ENCODE measurements at places on chromosomes 4 and X. TPM values are rescaled to one million over a fixed set of nuclear protein-coding genes. Genes with fewer than 3 reads are reported as not detected.

The PRR32 gene
- not detected for total RNA-seq

The CD40LG gene
- total RNA-seq, result not detected

The CYTL1 gene
- 9.6 TPM for total RNA-seq

The XKRX gene
- total RNA-seq, result not detected

The GPR82 gene
- total RNA-seq, result not detected

The YY2 gene
- 2.0 TPM for total RNA-seq

The TREX2 gene
- total RNA-seq, result 0.36 TPM

The FGF13 gene
- 5.1 TPM for total RNA-seq

The MAGEA9B gene
- not detected for total RNA-seq

The VGLL1 gene
- total RNA-seq, result 1.3 TPM

The IGFBP7 gene
- 930 TPM for total RNA-seq

The TXK gene
- total RNA-seq, result not detected

The AREG gene
- 1.5 TPM for total RNA-seq

The PAGE1 gene
- not detected for total RNA-seq

The TRIM2 gene
- total RNA-seq, result 51.8 TPM

The PRSS12 gene
- 4.1 TPM for total RNA-seq

GRCh38 chr4:123952530-123953274, 556.1 kb downstream of the SPRY1 start:
- peak; percentile 60 for DNase-seq

- no peak for DNase-seq
Measured at GRCh38 chrX:126137899-126138298, 28.2 kb downstream of the DCAF12L2 start.

GRCh38 chr4:183550345-183551093, 45.7 kb downstream of the ING2 start:
- no peak for DNase-seq

DNA sequence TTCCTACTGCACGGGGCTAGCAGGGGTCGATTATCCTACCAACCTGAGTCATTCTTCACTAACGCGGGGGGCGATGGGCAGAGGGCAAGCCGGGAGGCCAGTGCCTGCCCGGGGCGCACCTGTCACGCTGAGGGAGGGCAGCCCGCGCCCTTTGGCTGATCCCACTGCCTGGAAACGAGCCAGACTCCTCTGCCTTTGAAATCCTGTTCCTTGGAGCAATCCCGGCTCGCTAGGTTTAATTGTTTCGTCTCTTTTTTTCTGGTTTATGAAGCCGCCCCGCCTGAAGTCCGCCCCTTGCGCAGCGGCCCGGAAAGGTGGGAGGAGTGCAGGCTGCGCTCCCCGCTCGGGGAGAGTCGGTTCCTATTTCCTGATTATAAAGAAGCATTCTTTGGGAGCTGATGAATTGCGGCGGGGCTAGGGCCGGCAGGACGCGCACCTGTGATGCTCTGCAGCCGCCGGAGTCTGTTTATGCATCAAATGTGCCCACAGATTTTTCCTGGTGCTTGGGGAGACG, 484.2 kb downstream of the BCOR start:
- no peak for DNase-seq

DNA sequence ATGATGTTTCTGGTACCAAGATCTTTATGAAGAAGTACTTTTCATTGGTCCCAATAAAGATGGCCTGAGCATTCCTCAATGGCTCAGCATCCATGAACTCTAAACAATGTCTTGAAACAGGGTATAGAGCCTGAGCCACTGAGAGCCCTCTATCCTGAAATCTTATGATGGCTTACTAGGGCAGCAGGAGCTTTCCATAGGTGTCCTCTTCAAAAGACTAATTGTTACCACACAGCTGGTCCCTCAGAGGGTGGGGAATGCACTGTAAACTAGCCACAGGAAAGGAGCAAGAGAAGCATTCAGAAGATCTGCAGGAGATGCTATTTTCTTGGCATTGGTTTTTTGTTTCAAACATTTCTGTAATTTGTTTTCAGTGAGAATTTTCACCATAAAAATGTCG, 5.6 kb upstream of the BANK1 start:
- no peak for DNase-seq

- peak; percentile 20 for DNase-seq
Measured at GRCh38 chr4:6720202-6720699, 4.3 kb downstream of the BLOC1S4 start.

DNA sequence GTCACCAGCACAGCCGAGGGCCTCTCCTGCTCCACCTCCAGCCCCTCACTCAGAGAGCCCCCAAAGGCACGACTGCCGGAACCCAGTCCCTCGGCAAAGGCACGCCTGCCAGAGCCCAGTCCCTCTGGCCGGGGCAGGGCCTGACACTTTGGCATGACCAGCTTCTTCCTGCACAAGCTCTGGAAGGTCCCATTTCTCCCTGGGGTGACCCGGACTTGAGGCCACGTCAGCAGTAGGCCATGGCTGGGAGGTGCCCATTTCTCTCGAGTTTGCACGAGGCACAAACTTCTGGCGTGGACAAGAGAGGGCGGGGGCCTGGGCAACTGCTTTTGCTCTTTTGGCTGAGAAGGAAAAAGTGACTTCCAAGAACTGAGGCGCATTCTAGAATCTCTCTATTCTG, 62.2 kb upstream of the GPR78 start:
- no peak for DNase-seq

DNA sequence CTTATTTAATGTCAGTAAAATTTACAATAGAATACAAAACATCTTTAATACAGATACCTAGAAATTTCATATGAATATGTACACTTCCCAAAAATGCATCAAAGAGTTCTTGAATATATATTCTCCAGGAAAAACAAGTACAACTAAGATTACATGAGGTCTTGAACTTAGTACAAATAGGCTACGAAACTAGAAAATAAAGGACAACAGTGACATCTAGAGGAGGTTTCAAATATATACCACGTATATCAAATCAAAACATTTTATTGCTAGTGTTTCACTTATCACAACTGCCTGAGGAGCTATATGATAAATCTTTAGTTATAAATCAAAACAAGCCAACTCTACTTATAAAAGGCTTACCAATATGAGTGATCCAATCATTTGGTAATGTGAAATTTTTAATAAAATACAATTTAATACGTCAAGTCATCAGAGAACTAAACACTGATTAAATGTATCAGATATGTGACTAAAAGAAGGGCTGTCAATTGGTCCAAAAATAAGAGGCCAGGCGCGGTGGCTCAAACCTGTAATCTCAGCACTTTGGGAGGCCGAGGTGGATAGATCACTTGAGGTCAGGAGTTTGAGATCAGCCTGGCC, 36.6 kb downstream of the ANAPC10 start:
- peak; percentile 24 for DNase-seq

GRCh38 chr4:140238351-140239056, 84.5 kb upstream of the MAML3 start:
- DNase-seq, result peak; percentile 74

DNA sequence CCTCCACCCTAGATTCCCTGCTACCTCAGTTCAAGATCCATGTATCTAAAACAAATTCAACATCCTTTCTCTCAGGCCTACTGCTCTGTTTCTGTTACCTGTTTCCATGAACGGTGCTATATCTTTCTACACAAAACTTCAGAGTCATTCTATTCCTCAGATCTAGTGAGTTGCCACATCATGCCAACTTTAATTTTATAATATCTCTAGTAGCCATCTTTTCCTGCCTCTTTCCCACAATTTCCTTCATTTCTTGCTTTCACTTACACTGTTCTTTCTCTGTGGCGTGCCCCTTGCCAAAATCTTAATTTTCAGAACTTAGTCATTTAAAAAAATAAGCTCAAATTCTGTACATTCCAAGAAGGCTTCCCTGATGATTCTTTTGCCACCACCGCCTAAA, 15.2 kb downstream of the GUCY1A1 start:
- DNase-seq, result no peak

DNA sequence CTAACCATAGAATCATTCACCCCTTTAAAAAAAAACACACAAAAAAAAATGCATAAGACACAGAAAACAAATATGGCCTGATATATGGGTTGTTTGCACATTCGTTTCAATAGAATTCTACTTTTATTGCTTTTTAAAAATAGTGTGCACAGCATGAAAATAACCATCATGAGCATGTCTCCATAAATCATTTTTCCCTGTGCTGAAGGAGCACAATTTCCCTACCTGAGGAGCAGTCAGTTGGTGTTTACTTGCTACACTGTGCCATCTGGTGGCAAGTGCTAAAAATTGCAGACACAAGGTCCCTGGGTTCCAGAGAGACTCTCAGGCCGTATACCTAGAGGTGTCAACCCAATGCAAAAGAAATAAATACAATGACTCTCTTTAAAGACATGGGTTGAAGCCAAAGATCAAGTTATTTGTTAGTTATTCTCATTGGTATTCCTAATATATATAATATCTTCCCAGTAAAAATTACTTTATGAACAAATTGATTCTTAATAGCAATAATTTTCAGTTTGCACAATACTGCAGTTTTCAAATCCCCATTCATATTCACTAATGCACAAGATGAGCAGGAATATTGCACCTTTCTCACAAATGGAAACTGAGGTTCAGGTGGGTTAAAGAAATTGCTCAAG, 551.4 kb downstream of the IQCM start:
- peak; percentile 39 for DNase-seq

GRCh38 chrX:151680805-151681204, 14.5 kb upstream of the PRRG3 start:
- DNase-seq, result no peak

DNA sequence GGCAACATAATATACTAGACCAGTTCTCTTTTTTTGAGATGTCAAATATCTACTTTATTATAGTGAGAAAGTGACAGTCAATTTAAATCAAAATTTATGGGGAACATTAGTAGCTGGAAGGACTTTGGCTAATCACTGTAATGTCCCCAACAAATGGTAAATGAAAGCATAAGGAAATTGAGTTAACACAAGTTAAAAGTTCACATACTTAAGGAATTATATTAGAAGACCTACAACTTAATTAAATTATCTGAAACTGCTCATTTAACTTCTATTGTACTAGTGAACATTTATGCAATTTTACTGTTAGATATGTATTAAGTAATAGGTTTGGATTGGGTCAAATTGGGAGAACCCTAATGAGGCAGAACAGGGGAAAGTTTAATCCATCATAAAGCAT, 160.3 kb upstream of the TENM3 start:
- DNase-seq, result no peak

DNA sequence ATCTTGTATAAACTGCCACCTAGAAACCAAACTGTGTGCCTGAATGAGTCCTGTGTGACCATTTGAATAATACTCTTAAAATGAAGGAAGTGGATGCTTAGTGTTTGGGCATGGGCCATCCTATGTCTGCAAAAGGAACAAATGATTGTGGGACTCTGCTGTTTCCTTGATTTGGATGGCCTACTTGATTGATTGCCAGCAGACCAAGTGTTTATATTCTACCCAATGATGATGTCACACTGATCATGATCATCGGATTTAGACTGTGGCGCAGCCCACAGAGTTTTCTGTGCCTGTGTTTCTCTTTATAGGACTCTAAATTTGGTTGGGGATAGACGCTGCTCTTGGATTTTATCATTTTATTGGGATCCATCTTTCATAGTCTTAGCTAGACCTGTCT, 4.4 kb downstream of the SEPTIN11 start:
- DNase-seq, result peak; percentile 33

DNA sequence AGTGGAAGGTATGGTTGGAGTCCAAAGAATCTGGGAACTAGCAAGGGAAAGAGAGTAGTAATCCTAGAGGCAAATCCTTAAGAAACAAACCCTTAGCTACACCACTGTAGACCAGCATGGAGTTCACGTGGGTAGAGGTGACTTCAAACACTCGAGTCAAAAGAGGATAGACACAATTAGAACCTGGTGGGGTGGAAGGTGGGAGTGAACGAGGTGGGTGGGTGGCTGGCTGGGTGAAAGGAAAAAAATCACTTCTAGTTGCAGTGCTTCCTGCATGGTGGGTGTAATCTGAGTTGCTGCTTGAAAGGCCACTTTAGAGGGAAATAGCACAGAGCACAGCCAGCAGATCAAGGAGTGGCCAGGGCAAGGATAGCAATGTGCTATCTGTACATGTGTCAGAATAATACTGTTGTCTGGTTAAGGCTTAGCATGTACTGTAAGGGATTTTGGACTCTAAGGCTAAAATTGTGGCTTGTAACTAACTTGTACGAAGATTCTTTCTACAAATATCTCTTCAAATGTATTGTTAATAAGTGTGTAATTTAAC, 356.2 kb downstream of the GRIA2 start:
- DNase-seq, result no peak

DNA sequence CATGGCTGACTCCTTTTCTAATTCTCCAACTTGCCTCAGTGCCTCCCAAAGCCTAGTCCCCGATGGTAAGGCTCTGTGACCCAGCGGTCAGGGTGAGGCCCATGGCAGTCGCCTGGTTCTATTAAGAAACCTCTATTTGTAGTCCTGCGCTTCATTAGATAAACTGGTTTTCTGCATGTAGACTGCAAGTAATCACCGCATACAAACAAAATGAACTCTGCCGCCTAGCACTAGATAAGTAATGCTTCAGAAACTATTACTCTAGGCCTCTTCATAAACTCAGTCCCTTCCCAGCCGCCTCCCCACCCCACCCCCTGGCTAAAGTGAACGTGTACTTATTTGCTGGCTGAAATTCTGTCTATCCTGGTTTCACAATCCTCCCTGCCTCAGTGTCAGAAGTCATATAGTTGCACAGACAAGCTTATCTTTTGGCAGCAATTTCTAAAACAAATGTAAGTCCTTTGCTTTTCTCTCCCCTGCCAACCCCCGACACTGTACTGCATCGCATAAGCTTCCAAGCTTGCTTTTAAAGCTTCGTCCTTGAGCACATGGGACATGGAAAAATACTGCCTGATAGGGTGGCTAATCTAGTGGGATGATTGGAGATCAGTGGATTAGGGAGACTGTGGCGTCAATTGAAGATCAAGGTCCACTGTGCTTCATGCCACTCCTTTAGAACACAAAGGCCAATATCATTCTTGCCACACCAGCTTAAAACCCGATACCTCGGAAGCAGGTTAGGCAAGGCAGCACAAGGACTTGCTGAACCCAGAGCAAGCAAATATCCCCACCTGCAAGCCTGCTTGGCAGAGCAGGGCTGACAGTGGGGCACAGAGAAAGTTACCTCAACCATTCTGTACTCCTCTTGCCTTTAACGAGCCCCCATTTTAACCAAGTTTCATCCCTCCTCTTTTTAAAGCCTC, 125.8 kb downstream of the IRF2 start:
- no peak for DNase-seq

GRCh38 chr4:18105030-18106011, 83.8 kb upstream of the LCORL start:
- no peak for DNase-seq

GRCh38 chrX:15874672-15875071, 20.1 kb upstream of the AP1S2 start:
- DNase-seq, result no peak

DNA sequence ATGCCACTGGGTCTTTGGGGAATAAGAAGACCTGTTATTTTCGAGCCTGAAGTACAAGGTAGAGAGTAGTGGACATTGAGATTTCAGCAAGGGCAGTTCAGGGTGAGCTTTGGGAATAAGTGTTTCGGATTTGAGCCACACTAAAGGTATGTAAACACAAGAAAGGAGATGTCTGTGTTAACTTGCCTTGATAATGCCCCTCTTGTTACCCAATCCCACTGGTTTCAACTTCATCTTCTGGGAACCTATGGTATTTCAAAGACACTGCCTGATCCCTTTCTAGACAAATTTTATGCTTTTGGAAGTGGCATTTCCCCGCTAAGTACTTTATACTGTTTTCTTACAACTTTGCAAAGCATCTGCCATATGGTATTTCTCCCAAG, 79.4 kb downstream of the SLC9A6 start:
- no peak for DNase-seq

- DNase-seq, result no peak
Measured at GRCh38 chrX:23435575-23435974, 100.9 kb downstream of the PTCHD1 start.
